ENCODE measurements at places on chromosomes 12 and 14.

DNA sequence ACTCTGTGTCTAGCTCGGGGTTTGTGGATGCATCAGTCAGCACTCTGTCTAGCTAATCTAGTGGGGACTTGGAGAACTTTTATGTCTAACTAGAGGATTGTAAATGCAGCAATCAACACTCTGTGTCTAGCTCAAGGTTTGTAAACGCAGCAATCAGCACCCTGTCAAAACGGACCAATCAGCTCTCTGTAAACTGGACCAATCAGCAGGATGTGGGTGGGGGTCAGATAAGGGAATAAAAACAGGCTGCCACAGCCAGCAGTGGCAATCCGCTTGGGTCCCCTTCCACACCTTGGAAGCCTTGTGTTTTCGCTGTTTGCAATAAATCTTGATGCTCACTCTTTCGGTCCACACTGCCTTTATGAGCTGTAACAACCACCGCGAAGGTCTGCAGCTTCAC is 920.7 kb upstream of the FOXG1 start:
- DNase-seq: no peak

DNA sequence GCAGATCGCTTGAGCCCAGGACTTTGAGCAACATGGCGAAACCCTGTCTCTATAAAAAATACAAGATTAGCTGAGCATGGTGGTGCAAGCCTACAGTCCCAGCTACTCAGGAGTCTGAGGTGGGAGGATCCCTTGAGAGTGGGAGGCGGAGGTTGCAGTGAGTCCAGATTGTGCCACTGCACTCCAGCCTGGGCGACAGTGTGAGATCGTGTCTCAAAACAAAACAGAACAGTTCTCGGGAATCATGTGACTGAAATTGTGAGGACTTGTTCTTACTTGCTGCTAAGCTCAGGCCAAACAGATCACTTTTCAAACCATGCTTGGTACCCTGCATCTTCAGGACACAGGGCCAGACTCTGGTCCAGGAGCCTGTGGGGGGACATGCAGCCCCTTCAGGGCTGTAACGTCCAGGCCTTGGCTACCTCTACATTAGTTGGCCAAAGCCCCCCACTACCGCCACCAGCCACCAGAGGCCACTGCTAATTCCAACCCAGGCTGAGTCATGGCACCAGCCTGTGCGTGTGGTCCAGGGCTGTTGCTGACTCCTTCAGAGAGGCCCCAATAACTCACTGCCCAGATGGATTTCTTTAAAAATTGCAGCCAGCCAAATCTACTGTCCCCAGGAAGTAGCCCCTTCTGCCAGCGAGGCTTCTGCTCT is 33.4 kb upstream of the SYNDIG1L start:
- DNase-seq: no peak

DNA sequence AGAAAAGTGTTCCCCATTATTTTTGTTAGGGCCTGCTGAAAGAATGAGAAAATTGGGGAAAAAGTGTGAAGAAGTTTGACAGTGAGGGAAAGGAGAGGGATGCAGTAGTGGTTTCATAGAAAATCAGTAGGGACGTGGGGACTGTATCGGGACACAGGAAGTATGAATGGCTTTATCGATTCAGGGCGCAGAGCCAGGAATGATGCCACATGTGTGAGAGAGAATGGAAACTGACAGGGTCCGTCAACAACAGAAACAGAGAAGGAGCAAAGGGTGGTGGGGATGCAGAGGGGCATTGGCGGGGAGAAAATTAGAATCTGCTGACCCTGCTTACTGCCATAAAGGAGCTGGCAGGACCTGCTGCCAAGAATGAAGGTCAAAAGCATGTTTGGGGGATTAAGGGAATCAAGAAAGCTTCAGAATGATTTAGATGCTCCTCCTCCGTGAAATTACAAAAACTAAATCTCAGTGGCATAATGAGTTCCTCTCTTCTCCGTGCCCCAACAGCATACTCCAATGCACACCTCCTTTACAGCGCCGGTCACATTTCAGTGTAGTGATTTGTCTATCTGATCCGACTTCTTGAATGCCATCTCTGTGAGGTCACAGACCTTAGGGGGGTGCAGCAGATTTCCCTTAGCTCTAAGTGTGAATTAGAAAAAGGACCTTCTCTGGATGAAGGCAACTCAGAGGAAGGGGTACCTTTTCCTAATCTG is 92.6 kb downstream of the EMP1 start:
- no peak for DNase-seq

GRCh38 chr12:89621521-89621920 is 87.1 kb downstream of the ATP2B1 start:
- DNase-seq: no peak

DNA sequence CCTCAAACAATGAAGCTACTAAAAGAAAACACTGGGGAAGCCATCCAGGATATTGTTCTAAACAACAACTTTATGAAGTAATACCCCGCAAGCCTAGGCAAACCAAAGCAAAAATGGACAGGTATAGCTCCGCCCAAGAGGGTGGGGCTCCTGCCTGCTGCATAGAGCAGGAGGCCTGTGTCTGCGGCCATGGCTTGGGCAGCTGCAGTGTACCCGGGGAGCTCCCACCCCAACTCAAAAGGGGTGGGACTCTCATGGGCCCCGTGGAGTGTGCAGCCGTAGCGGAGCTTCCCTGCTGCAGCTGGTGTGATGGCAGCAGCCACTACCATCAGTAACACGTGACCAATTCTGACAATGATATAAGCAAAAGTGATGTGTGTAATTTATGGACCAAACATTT is 264.2 kb upstream of the KITLG start:
- DNase-seq: no peak

- DNase-seq: no peak
Observed at GRCh38 chr12:64889434-64890216, 65.2 kb downstream of the TBC1D30 start.

- DNase-seq: no peak
Observed at GRCh38 chr14:32950584-32950983, 11.9 kb downstream of the NPAS3 start.

DNA sequence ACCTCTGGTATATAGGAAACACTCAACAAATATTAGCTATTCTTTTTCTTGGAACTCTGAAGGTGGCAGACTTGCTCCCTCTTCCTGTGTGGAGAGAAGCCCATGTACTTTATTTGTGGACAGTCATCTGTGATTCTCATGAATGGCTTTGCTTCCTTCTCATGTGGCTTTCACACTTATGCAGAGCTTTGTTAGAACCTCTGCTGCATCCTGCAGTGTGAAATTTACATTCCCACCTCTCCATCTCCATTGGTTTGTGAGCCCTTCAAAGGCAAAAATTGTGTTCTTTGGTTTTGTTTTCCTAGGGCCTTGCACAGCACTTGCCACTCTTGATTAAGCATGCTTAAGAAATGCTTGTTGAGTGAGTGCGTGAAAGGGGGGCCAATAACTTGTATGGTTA is 51.9 kb downstream of the BICD1 start:
- no peak for DNase-seq

All from stimulated activated CD8-positive, alpha-beta memory T cell treated with anti-CD3 and anti-CD28 coated beads, Interleukin-4, amount 100 ng/mL, for 1 hour (primary cell).